ENCODE measurements at places on chromosomes 3 and 15.

GRCh38 chr3:58105196-58105595, 97.0 kb downstream of the FLNB start:
- DNase-seq: no peak

DNA sequence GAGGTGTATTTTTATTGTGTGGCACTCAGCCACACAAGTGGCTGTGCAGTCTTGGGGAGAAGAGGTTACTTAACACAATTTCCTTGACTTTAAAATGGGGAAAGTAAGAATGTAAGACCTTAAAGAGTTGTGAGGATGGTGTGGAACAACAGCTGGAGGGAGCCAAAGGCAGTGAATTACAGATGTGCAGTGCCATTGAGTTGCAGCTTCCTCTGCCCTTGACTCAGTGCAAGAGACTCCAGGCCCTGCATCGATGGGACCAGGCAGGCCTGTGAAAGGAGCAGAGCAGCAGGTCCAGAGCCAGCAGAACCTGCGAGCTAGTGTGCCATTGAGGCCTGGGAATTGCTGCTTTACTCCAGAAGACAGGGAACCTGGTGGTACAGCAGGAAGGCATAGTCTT, 27.2 kb downstream of the EEFSEC start:
- no peak for DNase-seq

- DNase-seq: no peak
Observed at GRCh38 chr3:82353306-82354171, 592.1 kb upstream of the GBE1 start.

DNA sequence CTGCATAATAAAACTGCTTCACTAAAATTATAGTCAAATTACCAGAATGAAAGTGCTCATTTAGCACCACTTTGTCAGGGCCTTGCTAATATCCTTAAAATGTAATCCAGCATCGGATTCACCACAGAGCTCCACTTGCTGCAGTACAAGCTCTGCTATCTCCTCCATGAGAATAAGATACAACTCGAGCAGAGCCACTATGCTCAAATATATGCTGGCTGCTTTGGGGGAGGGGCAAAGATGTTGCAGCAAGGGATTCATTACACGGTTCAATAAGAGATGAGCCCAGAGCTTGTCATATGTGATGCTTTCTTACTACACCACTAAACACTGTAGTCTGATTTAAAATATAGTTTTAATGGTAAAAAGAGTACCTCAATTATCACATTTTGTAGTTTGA, 72.2 kb downstream of the DLG1 start:
- DNase-seq: no peak

GRCh38 chr3:41502481-41502880, 303.2 kb downstream of the CTNNB1 start:
- no peak for DNase-seq

- DNase-seq: no peak
Observed at GRCh38 chr15:60679256-60679655, 200.3 kb upstream of the ICE2 start.
